IPS-NIHi11 (cell line): ENCODE measurements at places on chromosomes 7 and 10.

- DNase-seq: no peak
These were observed 1.3 kb upstream of the LRIT2 start for GRCh38 chr10:84226616-84227015.

DNA sequence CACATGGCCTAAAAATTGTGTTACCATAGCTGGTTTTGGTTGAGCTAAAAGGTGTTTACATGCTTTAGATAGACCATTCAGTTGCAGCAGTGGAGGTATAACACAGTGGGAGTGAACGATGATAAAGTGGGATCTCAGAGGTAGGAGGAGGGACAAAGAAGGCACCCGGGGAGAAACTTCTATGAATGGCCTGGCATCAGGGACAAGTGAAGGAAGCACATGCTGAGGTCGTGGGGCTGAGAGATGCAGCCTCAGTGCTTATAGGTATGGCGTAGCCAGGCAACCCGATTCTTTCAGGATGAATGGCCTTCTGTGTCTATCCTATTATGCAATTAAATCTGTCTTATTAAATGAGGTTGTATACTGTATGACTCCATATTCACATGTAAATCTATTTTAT, 3.9 kb upstream of the CDK6 start:
- DNase-seq: peak; percentile 12

- no peak for DNase-seq
These were observed 102.2 kb upstream of the VIPR2 start for GRCh38 chr7:159246702-159247480.

GRCh38 chr10:123512901-123513775, 153.0 kb upstream of the GPR26 start:
- no peak for DNase-seq

DNA sequence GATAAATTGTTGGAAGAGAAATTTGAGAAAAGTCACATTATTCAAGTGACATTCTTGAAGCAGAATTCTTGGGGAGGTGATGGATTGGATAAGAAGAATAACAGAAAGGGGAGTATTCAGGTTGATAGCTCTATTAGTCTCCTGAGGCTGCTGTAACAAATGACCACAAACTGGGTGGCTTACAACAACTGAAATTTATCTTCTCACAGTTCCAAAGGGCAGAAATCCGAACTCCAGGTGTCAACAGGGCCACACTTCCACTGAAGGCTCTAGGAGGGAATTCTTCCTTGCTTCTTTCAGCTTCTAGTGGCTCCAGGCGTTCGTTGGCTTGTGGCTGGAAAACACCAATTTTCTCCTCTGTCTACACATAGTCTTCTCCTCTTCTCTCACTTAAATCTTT, 99.8 kb downstream of the TES start:
- DNase-seq: no peak

- peak; percentile 48 for DNase-seq
These were observed 2.4 kb downstream of the NKX2-3 start for GRCh38 chr10:99534939-99535763.

- no peak for DNase-seq
These were observed 4.2 kb upstream of the SORBS1 start for GRCh38 chr10:95565336-95565735.

DNA sequence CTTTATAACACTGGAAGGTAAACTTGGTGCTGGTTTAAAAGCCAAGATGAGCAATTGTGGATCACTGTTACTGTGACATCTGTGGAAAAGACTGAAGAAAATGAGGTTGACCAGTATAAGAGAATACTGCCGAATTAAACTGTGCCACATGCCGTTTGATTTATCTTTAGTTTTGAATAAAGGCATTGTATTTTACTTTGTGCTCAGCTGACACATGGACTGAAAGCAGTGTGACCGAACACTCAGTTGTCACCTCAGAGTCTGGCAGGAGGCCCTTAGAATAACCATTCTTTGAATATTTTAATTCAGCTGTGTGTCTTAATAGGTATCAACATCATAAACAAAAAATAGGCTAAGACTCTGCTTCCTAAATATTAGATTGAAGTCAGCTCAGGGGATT, 133.7 kb upstream of the GJD4 start:
- no peak for DNase-seq

GRCh38 chr7:130292682-130293257, at the start of gene CPA4:
Gene CPA4, plus strand, starts transcription at chr7:130293161. Its CDS starts 20 bp downstream, at chr7:130293181.
- DNase-seq: no peak

DNA sequence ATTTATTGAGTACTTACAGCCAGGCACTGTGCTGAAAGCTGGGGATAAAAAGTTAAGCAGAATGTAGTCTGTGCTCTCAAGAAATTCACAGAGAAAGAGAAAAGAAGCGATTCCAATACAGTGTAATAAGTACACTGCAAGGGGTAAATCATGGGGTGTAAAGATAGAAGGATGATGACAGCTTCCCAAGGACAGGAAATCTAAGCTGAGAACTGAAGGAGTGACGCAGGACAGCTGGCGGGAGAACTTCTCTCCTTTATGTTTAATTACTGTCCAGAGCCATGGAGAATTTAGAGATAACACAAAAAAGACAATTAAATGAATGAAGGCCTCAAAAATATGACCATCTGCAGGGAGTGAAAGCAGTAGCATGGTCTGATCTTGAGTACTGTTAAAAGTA, 34.8 kb downstream of the C7orf33 start:
- no peak for DNase-seq

DNA sequence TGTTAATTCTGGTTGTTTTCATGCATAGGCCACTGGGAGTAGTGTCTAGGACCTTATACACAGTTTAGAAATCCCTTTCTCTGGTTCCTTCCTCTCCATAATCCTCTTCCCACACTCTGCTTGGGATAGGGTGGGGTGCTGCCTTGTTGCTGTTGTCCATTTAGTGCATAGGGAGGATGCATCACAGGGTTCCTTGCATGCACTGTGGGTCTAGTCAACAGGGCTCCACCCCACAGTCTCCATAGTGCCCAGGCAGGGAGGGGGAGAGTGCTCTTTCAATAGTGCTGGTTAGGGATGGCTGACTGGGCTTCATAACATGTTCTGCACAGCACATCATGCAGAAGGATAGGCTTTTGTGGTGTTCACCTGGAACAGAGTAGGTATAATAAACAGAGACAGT, 81.1 kb downstream of the ARHGAP12 start:
- no peak for DNase-seq

DNA sequence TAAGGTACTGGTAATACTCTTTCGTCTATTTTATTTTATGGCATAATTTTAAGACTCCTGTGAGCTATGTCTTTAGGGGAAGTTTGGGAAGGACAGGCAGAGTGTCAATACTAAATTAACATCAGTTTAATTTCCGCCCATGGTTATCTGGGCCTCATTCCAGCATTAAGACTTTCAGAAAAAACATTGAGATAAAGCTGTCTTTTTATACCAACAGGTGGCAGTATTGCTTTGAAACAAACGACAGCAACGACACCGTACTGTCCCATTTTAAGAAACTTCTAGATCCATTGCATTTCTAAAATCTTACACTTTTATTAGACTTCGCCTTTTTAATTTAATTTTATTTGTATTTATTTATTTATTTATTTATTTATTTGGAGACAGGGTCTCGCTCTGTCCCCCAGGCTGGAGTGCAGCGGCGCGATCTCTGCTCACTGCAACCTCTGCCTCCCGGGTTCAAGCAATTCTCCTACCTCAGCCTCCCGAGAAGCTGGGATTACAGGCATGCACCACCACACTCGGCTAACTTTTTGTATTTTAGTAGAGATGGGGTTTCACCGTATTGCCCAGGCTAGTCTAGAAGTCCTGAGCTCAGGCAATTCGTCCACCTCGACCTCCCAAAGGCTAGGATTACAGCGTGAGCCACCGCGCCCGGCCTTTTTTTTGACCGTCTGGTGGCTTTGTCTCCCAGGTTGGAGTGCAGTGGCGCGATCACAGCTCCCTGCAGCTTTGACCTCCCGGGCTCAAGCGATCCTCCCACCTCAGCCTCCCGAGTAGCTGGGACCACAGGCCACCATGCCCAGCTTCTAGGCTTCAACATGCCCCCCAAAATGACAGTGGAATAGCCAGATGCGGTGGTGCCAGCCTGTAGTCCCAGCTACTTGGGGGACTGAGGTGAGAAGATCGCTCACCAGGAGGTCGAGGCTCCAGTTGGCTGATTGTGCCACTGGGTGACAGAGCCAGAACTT, 78.7 kb upstream of the C1GALT1 start:
- DNase-seq: peak; percentile 41

- no peak for DNase-seq
These were observed 15.7 kb downstream of the PPP1R3C start for GRCh38 chr10:91617072-91617609.

- DNase-seq: no peak
These were observed 16.6 kb upstream of the AP5Z1 start for GRCh38 chr7:4758791-4759190.

GRCh38 chr10:118798231-118798662, 43.5 kb upstream of the CACUL1 start:
- no peak for DNase-seq

DNA sequence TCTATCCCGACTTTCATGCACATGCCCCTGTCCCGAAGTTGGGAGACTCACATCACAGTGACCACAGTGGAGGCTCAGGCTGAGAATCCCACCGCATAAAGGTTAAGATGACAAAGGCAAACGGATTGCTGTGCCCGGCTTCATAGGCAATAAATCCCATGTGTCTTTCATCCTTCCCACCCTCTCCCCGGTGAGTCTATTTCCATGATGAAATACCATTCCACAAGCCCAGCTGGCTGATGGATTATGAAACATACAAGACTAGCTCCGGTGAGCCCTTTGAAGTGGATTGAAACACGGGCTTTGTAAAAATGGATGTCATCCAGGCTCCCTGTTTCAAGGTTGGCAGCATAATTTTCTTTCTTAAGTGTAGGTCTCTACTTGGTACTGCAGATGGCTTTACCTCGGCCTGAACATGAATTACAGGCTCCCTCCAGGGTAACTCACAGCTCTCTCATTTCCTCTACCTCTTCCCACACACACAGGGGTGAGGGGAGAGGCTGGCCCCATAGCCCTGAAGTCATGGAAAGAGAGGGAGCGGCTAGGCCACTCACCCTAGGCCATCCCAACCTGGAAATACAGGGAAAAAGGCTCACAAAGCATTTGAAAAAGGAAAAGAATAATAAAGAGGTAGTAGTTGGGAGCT, 92.0 kb upstream of the CALN1 start:
- DNase-seq: no peak

DNA sequence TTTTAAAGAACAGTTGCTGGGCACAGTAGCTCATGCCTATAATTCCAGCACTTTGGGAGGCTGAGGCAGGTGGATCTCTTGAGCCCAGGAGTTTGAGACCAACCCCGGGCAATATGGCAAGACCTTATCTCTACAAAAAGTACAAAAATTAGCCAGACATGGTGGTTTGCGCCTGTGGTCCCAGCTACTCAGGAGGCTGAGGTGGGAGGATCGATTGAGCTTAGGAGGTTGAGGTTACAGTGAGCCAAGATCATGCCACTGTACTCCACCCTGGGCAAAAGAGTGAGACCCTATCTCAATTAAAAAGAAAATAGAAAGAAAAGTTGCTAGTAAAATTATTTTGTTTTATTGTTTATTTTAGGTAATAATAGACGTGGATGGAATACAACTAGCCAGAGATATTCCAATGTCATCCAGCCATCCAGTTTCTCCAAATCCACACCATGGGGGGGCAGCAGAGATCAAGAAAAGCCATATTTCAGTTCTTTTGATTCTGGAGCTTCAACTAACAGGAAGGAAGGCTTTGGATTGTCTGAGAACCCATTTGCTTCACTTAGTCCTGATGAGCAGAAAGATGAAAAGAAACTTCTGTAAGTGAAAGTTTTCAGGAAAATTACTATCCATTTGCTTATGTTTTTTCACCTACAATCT, 3.0 kb downstream of the NUP42 start:
- no peak for DNase-seq

DNA sequence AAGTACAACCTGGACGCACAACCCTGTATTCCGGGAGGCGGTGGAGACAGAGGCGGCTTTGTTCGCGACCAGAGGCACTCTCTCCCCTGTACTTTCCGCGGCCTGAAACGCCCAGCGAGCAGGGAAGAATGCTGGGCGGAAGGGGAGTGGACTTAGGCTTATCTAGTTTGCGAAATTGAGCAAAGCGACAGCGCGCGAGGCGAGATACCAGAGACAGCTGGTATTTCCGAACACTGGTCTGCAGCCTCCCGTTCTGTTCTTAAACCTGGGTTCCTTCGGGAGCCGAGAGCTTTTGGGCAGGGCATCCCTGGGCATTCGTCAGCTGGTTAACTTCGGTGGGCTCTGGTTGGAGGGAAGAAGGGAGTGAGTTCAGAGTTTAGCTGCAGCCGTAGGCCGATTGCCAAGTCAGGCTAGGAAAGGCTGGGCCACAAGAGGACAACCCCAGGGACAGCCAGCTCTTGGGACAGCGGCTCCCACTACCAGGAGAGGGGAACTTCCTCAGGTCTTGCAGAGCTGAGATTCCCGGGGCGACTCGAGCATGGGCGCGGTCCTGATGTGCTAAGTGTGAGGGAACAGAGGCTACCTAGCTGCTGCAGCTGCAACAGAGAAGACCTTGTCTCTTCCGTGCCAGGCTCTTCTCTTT, 3.9 kb downstream of the HMX3 start:
- no peak for DNase-seq

- no peak for DNase-seq
These were observed 62.5 kb downstream of the C10orf143 start for GRCh38 chr10:130048081-130048480.

DNA sequence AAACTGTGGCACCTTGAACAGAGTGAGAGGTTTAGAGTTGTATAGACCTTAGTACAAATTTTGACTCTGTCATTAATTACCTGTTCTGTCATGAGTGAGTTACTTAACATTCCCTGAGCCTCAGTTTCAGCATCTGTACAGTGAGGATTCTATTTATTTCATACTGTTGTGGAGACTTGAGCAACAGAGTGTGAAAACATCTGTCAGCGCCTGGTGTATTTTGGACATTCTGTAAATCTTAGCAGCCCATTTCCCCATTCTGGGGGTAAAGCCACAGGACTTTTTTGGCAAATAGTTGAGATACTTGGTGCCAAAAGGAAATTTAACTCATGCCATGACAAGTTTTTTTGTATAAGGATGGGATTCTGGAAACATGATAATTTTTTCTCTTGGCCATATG, 94.8 kb downstream of the AUTS2 start:
- no peak for DNase-seq

DNA sequence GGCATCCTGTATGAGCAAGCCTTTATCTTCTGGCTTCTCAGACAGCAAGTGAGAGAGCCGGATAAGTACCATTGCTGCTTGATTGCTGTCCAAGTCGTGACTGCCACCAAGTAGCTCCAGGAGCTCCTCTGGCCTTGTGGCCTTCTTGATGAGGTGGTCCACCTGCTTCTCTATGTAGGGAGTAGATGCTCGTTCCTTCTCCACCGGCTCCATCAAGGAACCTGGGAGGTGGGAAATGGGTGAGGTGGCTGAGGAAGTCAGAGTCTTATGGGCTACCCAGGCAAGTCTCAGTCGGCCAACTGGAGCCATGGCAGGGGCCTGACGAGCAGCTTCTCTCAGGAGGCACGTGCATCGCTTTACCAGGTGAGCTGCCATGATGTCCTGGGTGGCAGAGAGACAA, 2.6 kb downstream of the TBRG4 start:
- DNase-seq: no peak

DNA sequence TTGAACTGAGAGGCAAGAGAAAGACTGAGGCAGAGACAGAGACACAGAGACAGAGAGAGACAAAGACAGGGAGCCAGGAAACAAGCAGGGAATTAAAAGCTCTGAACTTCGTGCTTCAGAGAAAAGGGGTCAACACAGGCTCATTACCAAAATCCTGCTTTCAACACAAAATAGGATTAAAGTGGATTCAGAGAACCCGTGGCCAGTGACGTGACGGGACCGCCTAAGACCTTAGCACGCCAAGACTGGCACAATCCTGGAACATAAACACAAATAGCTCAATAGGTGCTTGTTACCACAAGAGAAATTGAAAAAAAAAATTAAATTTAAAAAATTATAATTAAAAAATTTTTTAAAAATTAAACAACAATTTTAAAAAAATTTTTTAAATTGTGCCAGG, 21.5 kb downstream of the ASB13 start:
- DNase-seq: no peak
